ENCODE measurements at places on chromosomes 3 and 15. TPM values are rescaled to one million over a fixed set of nuclear protein-coding genes. Genes with fewer than 3 reads are reported as not detected.

The SPATA12 gene
- not detected for polyA plus RNA-seq

The TM4SF1 gene
- polyA plus RNA-seq: 70.3 TPM

The PRKCD gene
- polyA plus RNA-seq: 23.9 TPM

The NANOGP8 gene
- polyA plus RNA-seq: 0.21 TPM

The ESYT3 gene
- 1.1 TPM for polyA plus RNA-seq

- no peak for DNase-seq
Observed at GRCh38 chr3:48128774-48129173, 59.4 kb downstream of the CDC25A start.

DNA sequence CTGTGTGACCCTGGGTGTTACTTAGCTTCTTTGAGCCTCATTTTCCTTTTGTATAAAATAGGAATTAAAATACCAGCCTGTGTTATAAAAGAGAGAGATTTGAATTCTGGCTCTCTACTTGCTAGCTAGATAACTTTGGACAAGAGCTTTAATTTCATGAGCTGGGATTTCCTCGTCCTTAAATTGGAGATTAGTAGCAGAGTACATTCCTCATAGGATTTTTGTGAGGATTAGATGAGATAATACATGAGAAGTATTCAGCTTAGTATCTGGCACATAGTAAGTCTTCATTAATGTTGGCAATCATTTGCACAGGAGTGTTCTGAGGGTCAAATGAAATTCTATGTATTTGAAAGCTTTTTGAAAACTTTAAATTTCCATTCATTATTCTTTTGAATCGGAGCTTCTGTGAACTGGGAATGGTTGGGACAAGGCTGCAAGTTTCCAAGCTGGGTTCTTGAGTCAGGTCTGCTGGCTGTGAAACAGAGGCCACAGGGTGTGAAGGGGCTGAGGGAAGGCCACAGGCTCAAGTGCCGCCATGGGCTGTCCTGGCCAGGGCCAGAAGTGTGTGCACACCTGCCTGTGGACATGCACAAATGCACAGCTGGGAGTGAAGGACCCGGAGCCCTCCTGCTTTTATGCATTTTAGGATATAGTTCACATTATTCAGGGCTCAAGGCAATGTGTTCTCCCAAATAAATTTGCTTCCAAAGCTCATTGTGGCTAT, 17.2 kb downstream of the ALPK3 start:
- no peak for DNase-seq

- no peak for DNase-seq
Observed at GRCh38 chr3:114093596-114093995, 37.1 kb downstream of the QTRT2 start.

DNA sequence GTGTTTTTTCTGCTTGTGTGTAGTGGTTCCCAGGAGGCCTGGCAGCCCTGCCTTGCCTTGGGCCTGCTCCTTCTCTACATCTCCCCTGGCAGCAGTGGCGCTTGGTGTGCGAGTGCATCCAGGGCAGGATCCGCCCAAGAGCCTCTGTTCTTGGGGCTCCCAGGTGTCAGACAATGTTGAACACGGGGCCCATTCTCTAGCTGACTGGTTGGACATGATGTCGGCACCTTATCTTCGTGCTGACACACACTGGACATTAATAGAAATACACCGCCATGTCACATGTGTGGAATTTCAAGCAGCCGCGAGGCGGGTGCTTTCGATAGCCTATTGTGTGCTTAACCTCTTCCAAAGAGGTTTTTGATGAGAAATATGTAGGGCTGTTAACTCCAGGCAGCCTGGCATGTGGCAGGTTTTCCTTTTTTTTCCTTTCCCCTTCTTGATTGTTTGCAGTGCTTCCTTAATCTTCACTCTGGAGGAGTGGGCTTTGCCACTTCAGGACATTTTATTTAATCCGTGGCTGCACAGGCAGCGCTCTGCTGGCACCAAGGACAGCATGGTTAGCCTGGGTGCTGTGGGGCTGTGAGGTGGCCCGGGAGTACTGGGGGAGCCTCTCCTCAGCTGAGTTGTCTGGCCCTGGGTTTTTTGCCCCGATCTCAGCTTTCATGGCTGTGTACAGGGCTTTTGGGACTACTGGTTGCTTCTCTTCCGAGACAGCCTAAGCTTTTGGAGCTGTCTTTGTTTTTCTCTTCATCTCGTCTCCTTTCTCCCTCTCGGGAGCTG, 42.5 kb downstream of the CHCHD6 start:
- no peak for DNase-seq

DNA sequence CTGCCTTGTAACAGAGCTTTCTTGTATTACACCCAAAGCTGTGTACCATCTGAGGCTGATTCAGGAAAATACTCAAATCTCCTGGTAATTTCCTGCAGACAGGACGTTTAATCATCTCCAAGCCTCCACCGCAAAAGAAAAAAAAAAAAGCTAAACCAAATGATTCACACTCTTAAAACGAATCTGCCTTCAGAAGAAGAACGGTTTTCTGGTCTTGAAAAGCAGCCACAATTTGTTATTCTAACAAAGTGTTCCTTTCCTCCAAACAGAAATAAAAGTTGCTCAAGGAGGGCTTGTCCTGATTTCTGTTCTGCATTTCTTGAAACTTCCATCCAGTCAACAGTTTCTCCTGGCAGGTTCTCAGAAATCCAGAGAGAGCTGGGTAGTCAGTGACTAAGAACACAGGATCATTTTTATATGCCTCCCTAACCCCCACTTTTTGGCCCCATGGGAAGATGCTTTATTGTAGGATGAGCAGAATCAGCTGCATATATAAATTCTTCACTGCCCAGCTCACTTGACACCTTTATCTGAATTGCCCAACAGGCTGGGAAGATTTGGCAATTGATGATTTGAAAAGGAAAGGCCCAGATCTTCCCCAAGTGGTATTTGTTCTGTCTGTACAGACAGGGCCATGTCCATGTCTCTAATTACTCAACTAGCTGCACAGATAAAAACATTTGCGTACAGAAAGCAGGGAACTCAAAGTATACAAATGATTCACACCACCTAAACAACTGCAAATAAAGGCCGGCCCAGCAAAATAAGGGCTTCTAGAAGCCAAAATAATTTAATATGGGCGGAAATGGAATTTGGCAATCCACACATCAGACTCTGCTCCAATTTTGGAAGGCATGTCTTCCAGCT, 41.0 kb upstream of the PRICKLE2 start:
- DNase-seq: no peak

- no peak for DNase-seq
Observed at GRCh38 chr15:87228460-87228859, 1028.1 kb downstream of the NTRK3 start.

DNA sequence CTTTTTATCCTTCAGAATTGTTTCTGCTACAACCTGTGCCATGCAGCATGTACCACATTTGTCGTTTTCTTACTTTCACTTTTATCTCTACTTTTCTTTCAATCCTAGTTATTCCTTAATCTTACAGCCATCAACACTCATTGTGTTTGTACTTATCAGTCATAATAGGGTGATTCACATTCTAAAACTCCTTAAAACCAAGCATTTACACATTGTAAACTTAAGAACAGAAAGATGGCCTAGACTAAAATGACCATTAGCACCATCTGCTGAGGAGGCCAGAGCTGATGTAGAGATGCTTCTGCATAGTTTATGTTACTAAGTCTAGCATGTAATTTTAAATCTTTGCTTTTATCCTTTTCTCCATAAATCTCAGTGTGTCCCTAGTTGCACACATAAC, 25.5 kb downstream of the EIF2AK4 start:
- no peak for DNase-seq

- no peak for DNase-seq
Observed at GRCh38 chr3:148932972-148933371, 58.4 kb upstream of the GYG1 start.

DNA sequence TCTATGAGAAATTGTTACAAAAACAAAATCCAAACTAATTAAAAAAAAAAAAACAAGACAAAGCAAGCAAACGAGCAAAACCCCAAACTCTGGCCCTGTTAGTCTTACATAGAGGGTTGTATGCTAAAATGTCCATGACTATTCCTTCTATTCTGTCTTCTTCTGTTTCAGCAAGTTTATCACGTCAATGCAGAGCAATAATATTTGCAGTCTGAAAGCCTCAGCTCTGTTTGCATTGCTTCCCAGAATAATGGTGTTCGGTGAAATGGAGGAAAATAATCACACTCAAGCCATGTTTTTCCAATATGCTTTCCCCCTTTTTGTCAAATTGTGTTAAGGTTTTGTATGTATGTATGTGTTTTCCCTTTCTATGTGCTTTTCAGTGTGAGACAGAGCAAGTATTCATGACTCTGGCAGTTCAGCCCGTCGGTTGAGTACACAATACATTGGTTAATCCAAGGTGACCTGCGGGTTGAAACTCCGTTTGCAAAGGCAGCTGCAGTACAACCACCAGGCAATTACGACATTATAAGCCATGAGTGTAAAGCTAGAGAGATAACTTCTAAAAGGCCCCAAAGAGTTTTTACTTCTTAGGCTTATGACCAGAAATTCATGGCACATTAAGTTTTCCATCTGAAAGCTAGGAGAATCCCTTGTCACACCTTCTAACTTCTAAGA, 34.9 kb upstream of the MAGI1 start:
- DNase-seq: no peak

DNA sequence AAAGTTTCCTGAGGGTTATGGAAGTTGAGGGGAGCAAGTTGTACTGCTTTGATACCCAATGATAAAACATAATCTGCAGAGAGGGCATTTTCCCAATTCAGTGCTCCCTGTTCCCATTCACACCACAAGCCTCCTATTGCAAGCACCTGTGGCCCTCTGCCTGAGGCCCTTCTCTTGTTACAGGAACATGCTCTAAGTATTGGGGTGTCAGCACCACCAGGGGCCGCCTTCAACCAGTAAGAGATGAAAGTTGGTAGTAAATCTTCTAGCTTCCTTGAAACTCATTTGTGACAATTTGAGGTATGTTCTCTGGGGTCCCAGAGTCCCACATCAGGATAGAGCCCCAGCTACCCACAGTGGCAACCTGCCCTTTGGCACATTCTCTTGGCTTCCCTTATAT, 265.4 kb upstream of the ARHGEF26 start:
- DNase-seq: no peak

DNA sequence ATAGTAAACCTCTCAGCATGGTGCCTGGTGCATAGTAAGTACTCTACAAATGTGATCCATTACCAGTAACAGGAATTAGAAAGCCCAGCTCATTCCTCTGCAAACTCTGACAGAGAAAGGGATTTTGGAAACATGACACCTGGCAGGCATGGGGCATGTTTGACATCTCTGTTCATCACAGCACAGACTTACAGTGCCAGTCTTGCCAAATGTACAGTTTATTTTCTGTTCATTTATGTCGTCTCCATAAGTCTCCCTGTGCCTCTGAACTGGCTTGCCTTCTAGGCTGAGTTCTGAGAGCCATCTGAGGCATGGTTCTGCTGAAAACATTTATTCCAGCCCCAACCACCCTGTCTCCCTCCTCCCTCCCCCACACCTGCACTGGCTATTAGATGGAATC, 67.0 kb upstream of the CTDSPL start:
- DNase-seq: no peak

DNA sequence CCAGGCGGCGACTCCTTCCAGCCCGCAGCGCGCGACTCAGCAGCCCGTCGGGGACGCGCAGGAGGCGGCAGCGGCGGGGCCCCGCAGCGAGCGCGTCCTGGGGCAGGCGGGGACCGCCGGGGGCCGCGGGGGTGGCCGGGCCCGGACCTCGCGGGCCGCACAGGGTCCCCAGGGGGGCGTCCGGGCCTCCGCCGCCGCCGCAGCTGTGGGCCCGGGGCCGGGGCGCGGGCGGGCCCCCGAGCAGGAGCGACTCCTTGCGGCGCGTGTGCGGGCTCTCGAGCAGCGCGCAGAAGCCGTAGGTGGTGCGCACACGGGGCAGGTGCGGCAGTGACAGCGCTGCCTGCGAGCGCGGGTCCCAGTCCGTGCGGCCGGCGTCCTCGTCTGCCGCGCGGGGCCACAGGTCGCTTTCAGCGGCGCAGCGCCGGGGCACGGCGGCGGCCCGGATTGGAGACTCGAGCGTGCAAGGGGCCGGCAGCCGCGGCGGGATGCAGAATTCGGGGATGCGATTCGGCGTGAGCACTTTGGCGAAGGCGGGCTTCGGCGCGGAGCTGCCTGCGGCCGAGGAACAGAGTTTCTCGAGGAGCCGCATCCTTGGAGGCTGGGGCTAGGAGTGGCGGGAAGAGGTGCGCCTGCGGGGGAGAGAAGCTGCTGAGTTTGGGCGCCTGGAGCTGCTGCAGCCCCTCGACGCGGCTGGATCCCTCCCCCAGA, 535 bp downstream of the C2CD4B start:
- DNase-seq: no peak

DNA sequence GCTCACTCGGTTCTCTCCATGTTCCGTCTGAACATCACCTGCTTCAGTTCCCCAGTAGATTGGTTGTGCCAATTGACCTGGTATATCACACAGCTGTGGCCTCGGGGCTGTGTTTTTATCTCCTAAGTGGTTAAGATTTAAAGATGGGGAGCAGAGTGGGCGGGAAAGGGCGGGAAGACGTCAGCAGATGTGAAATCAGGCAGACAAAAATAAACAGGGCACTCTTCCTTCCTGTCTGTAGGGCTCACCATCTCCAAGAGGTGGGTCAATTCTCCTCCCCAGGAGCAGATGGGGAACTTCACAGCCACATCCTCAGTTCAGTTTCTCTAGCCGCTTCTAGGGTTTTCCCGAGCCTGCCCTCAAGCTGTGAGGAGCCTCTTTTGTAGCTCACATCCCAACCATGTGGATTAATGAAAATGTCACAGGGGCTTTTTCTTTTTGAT, 26.8 kb upstream of the LIMD1 start:
- DNase-seq: no peak

Data from right renal cortex interstitium (tissue), 3 donors.